Activated T-cell treated with anti-CD3 and anti-CD28 coated beads, Interleukin-2, amount 50 U/mL, for 4 hours (primary cell): ENCODE measurements at places on chromosomes 1 and 21.

- no peak for DNase-seq
Measured at GRCh38 chr1:14667651-14667984, 69.1 kb downstream of the KAZN start.

GRCh38 chr1:20588634-20589225, at the start of gene CDA:
CDA (plus strand) TSS chr1:20589097; CDS start chr1:20589130, 33 bp downstream.
- DNase-seq, result no peak

DNA sequence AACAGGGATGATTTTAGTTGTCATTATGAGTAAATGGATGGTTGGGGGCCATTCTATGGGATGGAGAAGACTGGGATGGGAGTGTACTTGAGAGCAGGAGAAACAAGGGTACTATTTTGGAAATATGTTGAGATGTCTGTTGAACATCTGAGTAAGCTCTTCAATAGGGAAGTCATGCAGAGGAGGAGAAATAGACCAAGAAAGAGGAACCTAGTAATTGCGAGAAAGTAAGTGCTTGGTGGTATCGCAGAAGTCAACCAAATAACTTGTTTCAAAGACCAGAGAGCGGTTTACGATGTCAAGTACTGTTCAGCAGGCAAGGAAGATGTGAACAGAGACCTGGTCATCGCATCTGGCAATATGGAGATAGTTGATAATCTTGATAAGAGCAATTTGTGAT, 22.4 kb upstream of the CHRM3 start:
- no peak for DNase-seq

DNA sequence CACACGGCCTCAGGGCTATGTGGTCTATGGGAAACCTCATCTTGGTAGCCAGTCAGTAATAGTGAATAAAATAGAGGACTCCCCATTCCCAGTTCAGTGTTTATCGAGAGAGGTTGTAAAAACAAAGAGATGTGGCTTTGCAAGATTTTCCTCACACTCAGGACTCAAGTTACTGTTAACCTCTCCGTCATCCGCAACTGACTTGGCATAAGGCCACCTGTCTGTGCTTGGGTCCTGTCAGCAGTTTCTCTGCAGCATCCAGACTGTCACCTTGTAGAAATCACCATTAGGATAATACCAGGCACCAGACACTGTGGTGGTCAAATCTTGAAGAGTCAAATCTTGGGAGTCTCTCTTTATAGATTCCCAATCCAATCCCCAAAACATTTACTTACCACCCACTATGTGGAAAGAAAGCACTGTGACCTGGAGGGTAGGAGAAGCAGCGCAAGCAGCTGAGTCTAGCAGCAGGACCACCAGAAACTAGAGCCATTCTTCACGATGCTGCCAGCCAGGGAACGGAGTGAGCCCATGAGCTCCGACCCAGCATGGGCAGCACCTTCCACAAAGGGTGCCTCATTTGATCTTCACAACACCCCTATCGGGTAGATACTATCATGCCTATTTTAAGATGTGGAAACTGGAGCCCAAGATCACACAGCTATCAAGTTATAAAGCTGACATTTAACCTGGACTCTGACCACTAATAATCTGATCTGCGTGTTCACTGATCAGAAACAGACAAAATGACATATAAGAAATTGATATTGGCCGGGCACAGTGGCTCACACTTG, 5.6 kb upstream of the GPR25 start:
- no peak for DNase-seq

- DNase-seq, result no peak
Measured at GRCh38 chr1:66364578-66365391, 169.2 kb upstream of the SGIP1 start.

GRCh38 chr1:44735992-44736391, 3.6 kb upstream of the KIF2C start:
- no peak for DNase-seq

- no peak for DNase-seq
Measured at GRCh38 chr1:230423261-230423660, 2.9 kb downstream of the PGBD5 start.

DNA sequence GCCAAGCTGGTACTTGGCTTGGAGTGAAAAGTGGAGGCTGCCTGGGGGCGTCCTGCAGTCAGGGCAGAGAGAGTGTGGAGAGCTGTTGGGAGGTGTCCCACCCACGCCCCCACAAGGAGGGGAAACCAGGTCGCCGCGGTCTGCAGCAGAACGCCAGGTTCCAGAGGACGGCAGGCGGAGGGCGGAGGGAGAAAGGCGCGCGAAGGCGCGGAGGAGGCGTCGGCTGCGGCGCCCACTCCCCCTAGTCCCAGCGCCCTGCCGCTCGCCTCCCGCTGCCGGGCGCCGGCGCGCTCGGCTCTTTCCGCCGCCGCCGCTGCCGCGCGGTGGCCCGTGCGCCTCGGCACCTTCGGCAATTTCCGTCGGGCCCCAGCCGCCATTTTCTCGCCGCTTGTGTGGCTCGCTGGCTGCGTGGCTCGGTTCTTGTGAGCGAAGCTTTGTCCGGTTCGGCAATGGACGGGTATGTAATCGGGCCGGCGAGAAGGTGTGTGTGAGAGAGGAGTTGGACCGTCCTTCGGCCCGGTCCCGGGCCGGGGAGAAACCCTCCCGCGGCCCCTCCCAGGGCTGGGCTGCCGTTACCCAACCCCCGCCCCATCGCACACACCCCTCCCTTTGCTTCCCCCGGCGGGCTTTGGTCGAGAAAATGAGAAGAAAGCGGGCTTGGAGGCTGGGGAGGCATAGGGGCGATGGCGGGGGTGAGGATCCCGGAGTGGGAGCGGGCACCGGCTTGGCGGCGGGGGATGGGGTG, at the start of gene PTBP2:
Gene PTBP2 (plus strand): TSS at position 369 of the 745 bp plus-strand sequence. CDS start 81 bp downstream, at position 450.
- peak; percentile 73 for DNase-seq

GRCh38 chr1:205598841-205599668, 32.8 kb downstream of the ELK4 start:
- DNase-seq, result no peak

- no peak for DNase-seq
Measured at GRCh38 chr1:94792473-94793295, 27.5 kb upstream of the SLC44A3 start.

DNA sequence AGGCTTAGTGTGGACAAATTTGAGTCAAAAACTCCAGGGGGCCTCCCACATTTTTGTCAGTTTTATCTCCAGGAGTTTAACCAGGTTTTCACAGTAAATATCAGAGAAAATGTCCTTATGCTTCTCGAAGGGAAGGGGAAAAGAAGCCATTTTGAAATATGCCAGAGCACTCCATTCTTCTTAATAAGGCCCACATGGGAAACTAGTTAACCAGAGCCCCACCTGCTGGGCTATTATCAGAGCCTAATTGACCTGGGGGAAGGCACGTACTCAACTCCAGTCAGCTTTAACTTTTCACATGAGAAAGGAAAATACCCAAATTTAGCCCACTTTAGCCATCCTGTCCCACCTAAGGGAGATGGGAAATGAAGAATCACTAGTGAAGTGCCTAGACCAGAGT, 296.3 kb downstream of the PTBP2 start:
- no peak for DNase-seq

DNA sequence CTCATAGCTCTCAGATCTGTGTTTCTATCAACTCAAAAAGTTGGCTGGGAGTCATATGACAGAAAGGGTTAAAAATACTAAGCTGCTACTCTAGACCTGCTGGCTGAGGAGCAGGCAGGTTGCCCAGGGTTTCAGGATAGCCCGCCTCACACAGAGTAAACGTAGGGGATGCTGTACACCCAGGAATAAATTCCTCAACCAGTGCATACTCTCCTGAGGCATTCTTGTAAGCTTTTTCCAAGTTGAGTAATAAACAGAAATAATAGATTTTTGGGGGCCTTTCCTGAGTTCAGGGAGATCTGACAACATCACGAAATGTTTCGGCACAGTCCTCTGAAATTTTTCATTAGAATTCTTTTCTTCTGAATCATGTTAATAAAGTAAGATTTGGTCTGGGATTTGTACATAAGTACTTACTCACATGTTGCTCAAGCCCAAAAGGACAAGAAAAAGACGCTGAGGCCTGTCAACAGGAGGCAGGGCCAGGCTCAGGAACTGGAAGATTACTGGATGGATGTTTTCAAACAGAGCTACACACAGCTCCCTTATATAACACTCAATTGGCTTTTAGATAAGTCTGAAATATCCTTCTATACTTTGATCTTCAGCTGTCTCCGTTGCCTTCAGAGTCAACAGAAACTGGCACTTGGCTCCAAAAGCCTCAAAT, 41.0 kb downstream of the TGFBR3 start:
- no peak for DNase-seq

DNA sequence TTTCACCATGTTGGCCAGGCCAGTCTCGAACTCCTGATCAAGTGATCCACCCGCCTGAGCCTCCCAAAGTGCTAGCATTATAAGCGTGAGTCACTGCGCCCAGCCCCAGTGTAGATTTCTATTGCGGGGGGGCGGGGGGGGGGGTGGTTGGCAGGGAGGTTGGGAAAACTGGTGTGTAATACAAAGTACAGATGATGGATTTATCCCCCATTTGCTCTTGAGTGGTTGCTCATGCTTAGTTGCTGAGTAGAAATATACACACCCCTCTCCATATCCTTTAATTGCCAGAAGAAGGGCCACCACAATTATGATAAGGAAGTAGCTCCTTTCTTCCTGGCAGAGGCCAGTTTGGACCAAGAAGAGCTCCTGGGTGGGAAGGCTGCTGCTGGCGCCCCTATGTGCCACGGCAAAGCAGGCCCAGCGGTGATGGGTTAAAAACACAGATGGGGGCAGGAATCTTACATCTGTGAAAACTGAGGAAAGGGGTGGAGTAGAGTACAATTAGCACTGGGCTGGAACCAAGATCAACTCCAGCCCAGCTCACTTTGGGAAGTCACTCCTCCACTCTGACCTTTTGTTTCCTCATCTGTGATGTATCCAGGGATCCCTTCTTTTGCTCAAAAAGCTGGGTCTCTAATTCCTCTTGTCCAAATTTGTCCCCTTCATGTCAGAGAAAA, 55.2 kb downstream of the MRPL37 start:
- no peak for DNase-seq

GRCh38 chr1:203318229-203318517, 12.9 kb downstream of the BTG2 start:
- no peak for DNase-seq

DNA sequence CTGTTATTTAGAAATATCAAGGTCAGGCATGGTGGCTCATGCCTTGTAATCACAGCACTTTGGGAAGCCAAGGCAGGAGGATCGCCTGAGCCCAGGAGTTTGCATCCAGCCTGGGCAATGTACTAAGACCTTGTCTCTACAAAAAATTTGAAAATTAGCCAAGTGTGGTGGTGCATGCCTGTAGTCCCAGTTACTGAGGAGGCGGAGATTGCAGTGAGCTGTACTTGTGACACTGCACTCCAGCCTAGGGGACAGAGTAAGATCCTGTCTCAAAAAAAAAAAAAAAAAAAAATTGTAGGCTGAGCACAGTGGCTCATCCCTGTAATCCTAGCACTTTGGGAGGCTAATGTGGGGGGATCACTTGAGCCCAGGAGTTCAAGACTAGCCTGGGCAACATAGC, 45.3 kb downstream of the PIK3CD start:
- no peak for DNase-seq

- no peak for DNase-seq
Measured at GRCh38 chr1:112790920-112791722, 76.0 kb upstream of the PPM1J start.

- no peak for DNase-seq
Measured at GRCh38 chr1:200883118-200883517, 10.3 kb downstream of the GPR25 start.

- DNase-seq, result no peak
Measured at GRCh38 chr1:151980287-151981177, 13.1 kb downstream of the S100A10 start.
